ENCODE measurements at places on chromosomes 3 and 15. TPM values are rescaled to one million over a fixed set of nuclear protein-coding genes. Genes with fewer than 3 reads are reported as not detected.

The NOX5 gene
- total RNA-seq, result 0.22 TPM

The MBNL1 gene
- 362 TPM for total RNA-seq

The SH2D7 gene
- total RNA-seq, result not detected

The TMEM212 gene
- not detected for total RNA-seq

The HHATL gene
- total RNA-seq, result not detected

The FBXO40 gene
- total RNA-seq, result not detected

The ABI3BP gene
- 1.4 TPM for total RNA-seq

The CCR1 gene
- not detected for total RNA-seq

The KPNA1 gene
- 36.1 TPM for total RNA-seq

The GPD1L gene
- 6.0 TPM for total RNA-seq

The TLE3 gene
- 94.8 TPM for total RNA-seq

The TUSC7 gene
- not detected for total RNA-seq

The TPRG1 gene
- total RNA-seq, result 2.6 TPM

The OXTR gene
- total RNA-seq, result 12.3 TPM

Measured in placental pericyte (primary cell).